A549 (cell line): ENCODE measurements at places on chromosomes 13 and 19.
A peak's percentile ranks its signal among the peaks of the same experiment; 100 is the strongest.

DNA sequence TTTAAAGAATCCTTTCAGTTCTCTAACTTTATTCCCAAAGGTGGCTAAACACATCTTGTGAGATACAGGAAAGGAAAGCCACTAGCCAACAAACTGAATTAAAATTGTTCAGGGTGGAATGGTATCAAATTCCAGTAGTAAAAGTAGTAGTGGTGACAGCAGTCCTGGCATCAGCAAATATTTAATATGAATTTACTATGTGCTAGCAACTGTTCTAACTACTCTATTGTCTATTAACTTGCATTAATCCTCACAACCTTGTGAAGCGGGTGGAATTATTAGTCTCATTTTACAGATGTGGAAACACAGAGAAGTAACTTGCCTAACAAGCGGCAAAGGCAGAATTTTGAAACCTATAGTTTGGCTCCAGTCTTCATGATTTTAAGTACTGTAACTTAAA is 130.1 kb downstream of the KLF12 start:
- no peak for DNase-seq

DNA sequence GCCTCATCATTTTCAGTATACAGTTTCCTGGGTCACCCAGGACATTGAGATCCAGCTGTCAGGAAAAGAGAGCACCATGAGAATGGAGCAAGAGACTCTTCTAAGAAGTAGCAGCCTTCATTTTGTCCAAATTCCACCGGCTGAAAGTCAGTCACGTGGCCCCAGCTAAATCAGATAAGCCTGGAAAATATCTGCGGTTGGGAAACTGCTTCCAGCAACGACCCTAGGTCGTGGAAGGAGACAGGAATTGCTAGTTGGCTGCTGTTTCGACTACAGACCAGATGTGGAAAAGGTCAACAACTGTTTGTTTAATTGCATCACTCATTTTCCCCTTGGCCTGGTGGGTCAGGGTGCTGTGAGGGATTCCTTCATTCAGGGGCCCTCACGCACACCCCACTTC is 107.0 kb downstream of the ZNF536 start:
- DNase-seq, result no peak

- no peak for DNase-seq
Measured at GRCh38 chr13:77345150-77345780, 18.4 kb upstream of the MYCBP2 start.

GRCh38 chr19:35109395-35110112 is 6.1 kb upstream of the FXYD3 start:
- peak; percentile 54 for DNase-seq

GRCh38 chr13:102930566-102930965 is 84.7 kb downstream of the ERCC5 start:
- no peak for DNase-seq

- no peak for DNase-seq
Measured at GRCh38 chr19:40450664-40451063, 6.5 kb upstream of the SERTAD3 start.

DNA sequence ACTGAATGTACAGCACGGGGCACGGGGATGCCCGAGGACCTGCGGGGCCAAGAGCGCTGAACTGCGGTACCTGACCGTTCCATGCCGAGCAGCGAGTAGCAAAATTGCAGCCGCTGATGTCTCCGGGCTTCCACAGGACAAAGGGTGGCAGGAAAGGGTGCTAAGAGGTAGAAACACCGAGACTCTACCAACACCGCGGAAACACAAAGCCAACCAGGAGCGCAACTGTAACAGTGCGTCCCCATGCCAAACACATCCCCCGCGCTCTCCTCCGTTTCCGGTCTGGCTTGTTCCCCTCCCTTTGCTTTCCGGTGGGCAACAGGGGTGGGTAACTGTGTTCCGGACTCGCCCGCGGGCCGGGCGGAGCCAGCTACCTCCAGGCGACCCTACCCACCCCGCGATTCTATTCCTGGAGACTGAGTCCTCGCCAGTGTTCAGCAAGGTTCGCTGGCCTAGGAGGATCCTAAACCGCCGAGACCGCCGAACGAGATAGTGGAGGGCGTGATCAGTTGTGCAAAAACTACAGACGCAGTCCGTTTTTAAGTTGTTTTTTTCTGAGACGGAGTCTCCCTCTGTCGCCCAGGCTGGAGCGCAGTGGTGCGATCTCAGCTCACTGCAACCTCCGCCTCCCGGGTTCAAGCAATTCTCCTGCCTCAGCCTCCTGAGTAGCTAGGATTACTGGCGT is 34.9 kb upstream of the NEK3 start:
- DNase-seq, result peak; percentile 82

DNA sequence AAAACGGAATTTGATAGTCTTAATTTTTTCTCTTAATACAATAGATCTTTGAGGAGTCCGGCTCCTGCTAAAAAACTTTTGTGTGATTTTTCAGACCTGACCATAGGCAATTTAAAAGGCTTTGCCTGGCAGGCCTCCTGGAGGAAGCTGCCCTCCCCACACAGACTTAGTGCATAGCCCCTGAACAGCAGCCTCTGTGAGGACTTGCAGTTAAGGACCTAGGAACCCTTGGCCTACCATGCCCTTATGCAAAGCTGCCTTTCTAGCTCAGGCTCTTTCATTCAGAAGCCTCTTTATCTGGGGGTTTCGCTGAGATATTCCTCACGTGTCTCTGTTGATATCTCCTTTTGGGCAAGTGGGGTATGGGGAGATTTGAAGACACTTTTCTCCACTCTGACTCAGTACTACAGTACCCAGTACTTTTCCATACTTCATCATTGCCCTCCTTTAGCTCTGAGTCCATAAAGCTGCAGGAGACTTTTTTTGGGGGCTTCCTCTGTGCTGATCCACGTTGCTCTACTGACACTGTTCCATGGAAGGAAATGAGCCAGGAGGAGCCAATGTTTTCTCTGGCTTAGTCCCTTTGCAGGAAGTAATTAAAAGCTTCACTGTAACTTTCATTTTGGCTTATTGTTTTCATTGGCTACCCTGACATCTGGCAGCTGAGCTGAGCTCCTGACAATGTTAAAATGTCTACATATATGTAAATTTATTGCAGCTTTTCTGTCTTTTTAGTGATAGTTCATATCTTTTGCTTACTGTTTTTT is 283.1 kb downstream of the TDRD3 start:
- no peak for DNase-seq

- DNase-seq, result no peak
Measured at GRCh38 chr13:98254513-98254912, 77.4 kb upstream of the RNF113B start.

DNA sequence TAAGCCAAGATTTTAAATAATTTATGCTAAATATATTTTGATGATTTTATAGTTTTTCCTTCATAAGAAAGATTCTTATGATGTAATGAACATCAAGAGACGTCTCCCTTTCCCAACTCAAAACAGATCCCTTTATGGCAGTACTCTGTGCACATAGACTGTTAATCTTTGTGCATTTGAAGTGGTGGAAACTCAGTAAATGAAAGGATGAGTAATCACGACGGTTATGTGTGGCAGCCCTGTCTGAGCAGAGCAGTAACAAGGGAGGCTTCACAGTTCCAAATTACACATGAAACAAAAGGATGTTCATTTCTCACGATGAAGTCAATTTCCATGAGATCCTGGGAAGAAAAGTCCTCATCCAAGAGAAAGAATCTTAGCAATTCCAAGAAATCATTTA is 498.1 kb downstream of the KLF5 start:
- no peak for DNase-seq

DNA sequence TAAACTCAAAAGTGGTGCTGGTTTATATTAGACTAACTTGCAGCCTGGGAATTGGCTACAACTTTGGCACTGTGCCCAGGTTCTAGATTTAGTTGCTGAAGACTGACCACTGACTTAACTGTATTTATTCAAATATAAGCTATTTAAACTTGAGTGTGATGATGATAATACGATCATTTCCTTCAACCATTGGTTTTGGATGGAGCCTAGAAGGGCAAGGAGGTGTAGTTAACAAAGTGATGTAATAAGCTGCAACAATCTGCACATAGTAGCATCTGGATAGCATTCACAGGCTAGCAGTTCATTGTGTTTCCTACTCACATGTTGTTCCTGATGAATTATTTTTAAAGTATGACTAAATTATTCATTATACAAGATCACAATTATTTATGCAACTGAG is 55.2 kb upstream of the DACH1 start:
- DNase-seq, result no peak

- no peak for DNase-seq
Measured at GRCh38 chr19:1647501-1648458, 4.6 kb downstream of the TCF3 start.

- DNase-seq, result peak; percentile 58
Measured at GRCh38 chr19:1324806-1325567, 39.3 kb downstream of the EFNA2 start.

DNA sequence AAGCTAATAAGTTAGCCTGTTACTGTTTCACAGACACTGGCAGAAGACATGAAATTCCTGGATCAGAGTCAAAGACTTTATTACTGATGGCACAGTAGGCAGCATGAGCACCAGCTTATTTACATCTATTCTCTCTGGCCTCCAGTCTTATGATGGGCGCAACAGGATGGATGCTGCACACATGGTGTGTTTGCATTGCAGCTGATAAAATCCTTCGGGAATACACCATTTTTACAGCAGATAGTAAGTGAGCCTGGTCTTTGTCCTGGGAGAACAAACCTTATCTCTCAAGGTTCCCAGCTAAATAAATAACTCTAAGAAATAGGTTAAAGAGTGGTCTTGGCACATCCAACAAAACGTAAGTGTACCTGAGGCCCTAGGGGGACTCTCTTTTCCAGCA is 16.0 kb downstream of the EPSTI1 start:
- DNase-seq, result no peak

GRCh38 chr19:16661480-16662034 is 618 bp downstream of the TMEM38A start:
- DNase-seq, result no peak

- DNase-seq, result no peak
Measured at GRCh38 chr13:73038064-73038463, 20.7 kb upstream of the KLF5 start.

GRCh38 chr19:54160182-54160811 is 776 bp upstream of the LENG1 start:
- peak; percentile 33 for DNase-seq

DNA sequence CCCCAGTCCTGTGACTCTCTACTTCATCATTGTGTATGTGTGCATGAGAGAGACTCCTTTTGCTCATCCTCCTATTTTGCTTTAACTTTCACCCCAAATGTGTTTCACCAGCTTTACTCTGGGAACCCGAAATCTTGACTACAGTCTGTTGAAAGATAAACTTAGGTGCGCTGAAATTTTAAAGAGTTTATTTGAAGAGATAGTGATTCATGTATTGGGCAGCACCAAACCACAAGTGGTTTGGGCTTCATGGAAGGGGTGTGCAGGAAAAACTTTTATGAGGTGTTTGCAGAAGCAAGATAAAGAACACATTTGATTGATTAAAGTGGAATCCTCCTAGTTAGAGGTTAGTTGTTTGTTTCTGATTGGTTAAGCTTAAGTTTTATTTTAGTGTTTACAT is 50.8 kb upstream of the RFC3 start:
- no peak for DNase-seq

GRCh38 chr13:107730813-107731212 is 484.5 kb downstream of the LIG4 start:
- DNase-seq, result no peak

DNA sequence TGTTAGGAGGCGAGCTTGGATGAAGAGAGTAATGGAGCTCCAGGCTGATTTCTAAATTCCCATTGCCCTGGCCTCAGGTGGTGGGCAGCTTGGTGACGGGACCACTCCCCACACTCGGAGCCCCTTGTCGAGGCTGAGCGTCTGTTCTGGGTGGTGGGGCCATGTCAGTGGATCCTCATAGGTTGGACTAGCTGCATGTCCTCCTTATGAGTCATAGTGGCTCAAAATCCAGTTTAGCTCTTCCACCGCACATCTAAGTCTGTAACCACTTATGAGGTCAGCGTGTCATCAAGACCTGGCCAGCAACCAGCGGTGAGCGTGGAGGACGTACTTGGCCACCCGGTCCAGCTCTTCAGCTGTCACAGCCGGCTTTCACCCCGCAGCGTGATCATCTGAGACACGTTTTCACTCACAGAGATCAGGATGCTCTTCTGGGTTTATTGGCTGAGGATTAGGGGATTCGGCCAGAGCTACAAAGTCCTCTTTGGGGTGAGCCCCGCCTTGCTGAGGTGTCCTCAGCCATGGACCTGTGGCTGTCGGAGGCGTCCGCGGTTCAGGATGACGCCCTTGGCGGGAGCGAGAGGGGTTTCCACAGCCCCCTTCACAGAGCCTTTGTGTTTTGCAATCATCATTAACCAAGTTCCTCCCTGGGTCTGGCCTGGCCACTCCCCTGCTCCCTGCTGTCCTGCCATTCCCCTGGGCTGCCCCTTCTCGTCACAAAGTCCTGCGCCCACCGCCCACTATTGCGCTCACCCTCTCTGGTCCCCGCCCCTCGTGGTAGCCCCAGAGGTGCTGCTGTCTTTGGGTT is 41.9 kb downstream of the ADPRHL1 start:
- peak; percentile 63 for DNase-seq

GRCh38 chr19:13013649-13014048 is 18.4 kb downstream of the NFIX start:
- no peak for DNase-seq

DNA sequence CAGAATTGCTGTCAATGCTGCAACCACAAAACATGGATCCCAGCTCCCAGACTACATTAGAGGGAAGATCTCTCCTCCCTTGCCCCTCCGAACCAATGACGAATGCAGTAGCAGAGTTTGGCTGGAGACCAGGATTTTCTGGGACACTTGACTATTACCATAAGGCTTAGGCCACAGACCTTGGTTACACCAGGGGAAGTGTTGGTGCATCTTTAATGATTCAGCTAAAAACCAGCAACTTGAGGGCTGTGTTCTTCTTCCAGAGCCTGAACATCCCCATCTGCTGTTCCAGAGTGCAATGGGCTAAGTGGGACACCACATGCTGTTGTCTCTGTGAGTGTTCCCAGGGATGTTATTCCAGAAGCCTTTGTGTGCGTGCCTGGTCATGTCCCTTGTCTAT is 528.2 kb downstream of the LMO7 start:
- no peak for DNase-seq

DNA sequence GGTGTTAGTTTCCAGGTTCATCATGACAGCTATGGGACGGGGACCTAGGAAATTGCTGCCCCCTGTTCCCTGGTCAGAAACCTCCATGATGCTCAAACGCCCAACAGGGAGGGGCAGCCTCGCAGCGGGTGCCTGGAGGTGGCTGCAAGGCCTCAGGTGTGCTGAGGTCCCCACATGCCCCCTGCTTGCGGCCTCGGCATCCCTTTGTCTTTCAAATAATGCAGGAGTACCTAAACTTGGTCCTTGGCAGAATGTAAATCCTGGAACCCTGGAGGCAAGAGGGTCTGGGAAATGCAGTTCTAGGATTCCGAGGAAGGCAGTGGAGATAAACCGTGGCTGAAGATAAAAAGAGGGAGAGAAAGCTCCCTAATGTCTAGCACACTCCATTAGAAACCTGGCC is 52.4 kb downstream of the SKA3 start:
- DNase-seq, result no peak

- DNase-seq, result no peak
Measured at GRCh38 chr19:51006406-51006805, 5.0 kb upstream of the KLK8 start.
